ENCODE measurements at places on chromosomes 6 and 20.

- DNase-seq, result no peak
Observed at GRCh38 chr6:1737463-1738311, 128.0 kb downstream of the FOXC1 start.

DNA sequence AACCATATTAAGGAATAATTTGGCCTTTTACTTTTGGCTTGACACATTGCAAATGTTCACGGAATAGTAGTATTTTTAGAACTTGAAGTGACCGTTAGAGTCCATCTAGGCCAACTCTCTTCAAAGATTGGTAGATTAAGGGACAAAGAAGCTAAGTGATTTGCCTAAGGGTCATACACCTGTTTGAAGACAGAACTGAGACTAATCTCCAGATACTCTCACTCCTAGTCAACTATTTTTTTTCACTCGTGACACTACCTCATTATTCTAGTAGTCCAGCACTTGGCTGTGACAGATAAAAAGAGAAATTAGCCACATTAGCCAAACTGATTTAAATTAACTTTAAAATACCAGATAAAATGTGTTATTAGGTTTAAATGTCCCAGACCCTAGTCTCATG is 10.6 kb downstream of the ACSS2 start:
- no peak for DNase-seq

- no peak for DNase-seq
Observed at GRCh38 chr6:142819603-142820337, 125.2 kb downstream of the HIVEP2 start.

DNA sequence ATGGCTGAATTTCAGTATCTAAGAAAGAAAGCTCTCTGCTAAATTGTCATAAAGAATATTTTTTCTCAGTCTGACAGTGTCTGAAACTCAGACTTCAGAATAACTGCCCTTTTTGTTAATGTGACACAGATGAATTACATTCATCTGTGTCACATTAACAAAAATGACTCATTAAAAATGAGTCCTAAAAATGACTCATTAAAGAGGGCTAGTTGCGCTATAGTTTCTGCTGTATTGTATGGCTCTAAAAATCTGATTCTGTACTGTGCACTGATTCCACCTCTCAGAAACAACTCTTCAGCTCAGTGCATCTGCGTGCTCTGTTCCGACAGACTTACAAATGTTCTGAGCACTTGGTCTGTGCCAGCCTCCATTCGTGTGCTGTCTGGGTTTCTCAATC is 15.0 kb downstream of the RNF114 start:
- no peak for DNase-seq

DNA sequence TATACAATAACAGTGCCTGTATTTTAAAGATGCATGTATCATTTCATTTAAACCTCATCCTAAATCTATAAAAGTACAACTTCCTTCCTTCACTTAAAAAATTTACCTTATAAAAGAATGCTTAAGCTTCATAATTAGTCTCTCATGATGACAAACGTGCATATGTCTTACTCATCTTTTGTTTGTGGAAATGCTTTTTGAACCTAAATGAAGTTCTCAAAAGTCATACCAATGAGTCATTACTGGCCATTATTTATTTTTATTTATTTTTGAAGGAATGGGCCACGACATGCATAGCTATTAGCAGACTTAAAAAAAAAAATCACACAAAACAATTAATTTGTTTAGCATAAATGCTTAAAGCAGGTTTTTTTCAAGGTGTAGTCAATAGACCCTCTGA is 3.7 kb downstream of the TFB1M start:
- DNase-seq, result no peak

DNA sequence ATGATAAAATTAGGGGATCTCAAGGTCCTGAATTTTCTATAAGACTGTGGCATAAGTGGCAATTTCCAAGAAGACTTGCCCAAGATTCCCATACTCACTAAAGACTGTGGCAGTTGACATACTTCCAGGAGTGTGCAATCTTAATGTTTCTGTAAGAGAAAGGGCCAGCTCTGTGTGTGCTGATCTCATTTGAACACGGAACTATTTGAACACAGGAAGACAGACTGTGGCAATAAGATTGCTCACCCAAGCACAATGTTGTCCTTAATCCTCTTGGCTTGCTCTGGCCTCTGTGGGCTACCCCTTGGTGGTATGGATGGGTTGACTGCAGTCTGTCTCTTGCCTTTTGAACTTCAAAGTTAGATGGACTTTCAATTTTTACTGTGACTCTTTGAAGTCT is 151.4 kb downstream of the PHF3 start:
- no peak for DNase-seq

GRCh38 chr6:109048670-109049415 is 45.8 kb downstream of the SESN1 start:
- DNase-seq, result no peak

DNA sequence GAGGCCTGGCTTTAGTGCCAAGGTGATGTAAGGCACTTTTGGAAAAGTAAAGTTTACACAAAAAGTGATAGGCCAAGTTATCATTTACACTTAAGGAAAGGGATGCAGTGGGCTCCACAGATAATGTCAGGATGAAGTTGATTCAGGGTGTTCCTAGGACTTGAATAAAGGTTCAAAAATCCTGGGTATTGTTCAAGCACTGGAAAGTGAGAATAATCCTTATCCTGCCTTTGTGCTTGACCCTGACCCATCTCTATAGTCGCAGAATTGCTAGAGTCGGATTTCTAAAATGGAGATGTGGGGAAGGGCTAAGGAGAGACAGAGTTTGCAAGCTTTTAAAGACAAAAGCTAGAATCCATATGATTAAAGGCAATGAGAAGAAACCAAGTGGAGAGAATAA is 115.6 kb downstream of the TIAM2 start:
- no peak for DNase-seq

GRCh38 chr6:46940433-46941226 is 18.9 kb upstream of the ADGRF5 start:
- no peak for DNase-seq

DNA sequence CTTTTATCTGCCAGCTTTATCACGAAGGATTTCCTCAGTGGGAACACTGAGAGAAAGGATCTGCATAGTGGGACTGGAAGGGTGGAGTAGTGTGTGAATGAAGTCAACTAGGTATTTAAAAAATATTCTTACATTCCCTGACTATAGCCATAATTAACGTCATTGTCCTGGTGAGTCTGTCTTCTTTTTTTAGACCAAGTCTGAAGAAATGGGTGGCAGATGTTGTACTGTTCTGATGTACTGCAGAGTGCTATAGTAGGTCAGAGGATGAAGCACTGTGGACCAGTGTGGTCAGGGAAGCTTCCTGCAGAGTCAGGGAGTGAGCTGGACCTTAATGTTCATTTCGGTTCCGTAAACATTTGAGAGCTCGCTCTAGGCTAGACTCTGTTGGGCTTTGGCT is 11.9 kb downstream of the TULP4 start:
- DNase-seq, result no peak

- no peak for DNase-seq
Observed at GRCh38 chr20:10264166-10264558, 45.5 kb downstream of the SNAP25 start.

DNA sequence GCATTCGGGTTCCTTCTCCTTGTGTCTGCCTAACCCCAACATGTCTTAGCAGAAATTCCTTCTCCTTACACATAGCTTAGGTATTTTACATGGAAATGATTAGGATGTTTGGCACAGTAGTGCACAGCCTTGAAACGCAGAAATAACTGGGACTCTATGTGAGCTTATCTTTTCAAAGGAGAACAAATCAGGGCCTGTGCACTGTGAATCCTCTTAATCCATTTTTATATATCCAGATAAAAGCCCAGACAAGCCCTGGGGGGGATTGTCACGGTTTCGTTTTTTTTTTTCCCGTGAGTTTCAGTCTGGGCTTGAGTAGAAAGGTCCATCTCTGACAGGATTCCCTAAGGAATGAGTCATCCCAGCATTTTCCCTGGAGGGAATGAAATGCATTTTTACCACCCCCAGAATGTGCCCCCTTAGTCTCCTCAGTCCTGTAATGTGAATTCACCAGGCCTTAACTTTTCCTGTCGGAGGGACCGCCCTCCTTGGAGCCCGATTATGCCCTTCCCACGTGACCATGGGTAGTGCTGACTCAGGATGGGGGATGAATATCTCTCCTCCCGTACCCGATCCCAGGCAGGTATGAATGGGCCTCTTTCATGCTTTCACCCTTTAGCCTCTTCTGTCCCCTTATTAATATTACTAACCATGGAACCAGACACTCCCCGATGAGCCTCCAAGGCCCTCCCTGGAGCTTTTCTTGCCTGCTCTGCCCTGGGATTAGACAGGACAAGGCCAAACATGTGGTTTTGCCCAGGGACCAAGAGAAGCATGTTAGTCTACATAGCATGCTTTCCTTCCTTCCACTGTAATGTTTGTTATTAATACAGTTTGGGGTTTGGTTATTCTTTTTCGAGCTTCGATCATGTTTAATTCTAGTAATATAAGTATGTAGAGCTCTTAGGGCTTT is 23.9 kb upstream of the NAA20 start:
- no peak for DNase-seq

GRCh38 chr20:20489648-20490341 is 121.9 kb downstream of the INSM1 start:
- no peak for DNase-seq

DNA sequence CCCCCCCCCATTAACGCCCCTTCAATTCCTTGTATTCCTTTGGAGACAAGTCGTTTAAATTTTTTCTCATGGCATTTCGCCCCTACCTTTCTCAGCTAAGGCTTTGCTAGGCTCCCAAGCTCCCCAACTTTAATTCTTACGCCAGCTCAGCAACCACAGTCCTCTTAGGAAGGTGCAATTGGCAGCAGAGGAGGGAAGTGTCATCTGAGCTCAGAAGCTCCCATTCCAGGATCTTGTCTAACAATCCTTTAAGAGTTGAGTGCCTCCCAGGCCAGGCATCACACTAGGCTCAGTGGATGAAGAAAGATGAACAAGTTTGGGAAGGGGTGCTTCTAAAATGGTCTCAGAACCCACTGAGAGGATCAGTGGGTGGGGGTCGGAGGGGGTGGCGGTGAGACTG is 131.2 kb upstream of the AKAP12 start:
- no peak for DNase-seq

- DNase-seq, result no peak
Observed at GRCh38 chr20:49446808-49447207, 35.7 kb downstream of the KCNB1 start.

DNA sequence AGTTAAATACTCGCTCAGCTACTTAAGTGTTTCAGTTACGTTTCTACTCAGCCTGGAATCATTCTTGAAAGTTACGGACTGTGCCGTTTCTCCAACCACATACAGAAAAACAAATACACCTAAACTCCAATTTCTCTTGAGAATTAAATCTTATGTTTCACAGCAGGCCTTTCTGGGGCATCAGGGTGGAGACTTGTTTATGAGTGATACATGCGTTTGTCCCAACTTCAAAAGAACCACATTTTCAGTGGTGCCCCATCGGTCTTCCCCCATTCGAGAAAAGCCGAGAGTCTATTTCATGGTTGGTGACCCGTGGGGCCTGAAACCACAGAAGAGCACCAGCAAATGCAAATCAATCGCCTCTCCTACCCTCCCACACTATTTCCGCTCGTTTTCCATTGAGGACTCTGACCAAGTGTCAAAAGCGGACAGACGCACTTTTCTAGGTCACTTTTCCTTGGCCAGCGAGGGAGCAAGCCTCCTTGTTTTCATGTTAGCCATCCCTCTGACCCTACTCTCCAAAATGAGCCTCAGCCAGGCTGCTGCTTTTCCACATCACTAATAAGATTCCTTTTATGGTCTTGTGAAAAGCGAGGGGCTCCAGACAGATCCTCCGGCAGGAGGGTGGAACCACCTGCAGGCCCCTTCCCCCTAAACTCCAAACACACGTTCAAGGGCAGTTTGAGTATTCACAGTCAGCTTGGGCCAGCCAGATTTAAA is 3.1 kb downstream of the JAG1 start:
- no peak for DNase-seq

- no peak for DNase-seq
Observed at GRCh38 chr6:143601504-143601903, 76.3 kb upstream of the PHACTR2 start.

DNA sequence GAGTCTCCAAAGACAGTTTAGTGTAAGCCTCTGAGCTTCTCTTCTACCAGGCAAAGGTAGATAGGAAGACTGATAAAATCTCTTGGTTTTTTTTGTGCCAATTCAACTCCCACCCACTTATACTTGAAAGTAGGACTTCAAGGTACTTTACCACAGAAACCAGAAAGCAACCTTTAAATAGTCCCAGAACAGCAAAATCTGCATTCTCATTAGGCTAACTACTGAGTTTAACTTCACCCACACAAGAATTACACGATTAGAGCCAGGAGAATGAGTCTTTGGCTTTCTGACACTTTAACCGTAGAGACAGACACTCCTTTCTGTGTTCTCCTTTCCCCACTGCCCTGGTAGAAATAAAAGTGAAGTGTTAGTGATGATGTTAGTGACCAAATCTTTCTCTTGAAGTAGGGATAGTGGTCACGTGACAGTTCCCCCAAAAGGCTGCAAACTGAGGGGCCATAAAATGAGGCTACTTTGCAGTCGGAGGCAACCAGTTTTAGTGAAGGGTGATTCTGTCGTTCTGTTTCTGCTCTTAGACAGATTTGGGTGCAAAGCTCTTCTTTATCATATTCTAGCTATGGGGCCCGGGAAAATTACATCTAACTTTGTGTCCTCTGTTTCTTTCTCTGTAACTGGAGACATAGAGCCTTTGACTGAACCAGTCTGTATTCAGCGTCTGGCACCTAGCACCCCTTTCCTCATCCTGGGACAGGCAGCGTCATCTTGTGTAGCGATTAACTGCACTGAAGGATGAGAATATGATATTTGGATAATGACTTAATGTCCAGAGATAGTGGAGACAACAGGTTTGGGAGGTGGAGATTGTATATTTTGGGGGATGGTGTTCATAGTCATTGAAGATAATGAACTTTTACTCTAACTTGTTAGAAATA is 206.4 kb upstream of the CITED2 start:
- no peak for DNase-seq

- no peak for DNase-seq
Observed at GRCh38 chr20:39849171-39849570, 839.9 kb downstream of the MAFB start.

GRCh38 chr6:42745083-42745639 is 742 bp downstream of the TBCC start:
- peak; percentile 80 for DNase-seq

GRCh38 chr6:35955071-35955470 is 34.2 kb upstream of the SRPK1 start:
- no peak for DNase-seq

- DNase-seq, result no peak
Observed at GRCh38 chr20:33561692-33562601, 72.1 kb downstream of the CBFA2T2 start.

DNA sequence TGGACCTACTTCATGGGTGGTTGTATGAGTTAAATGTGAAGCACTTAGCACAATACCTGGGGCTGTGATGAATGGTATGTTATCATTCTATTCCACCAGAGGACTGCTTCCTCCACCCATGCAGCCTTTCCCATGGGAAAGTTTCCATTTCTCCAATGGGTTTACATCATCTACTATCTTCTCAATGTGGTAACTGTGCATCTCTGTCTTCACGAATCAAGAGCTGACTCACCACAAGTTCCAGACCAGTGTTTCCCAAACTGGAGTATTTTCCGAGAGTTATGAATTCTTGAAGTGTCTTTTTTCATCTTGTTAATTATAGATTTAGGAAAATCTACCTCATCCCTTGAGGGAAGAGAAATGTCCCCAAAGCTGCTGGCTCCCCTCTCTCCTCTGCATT is 182.8 kb downstream of the UNC5CL start:
- DNase-seq, result no peak

Measured in natural killer cell treated with Interleukin-12 subunit alpha and Interleukin-12 subunit beta and Interleukin-15 and Interleukin-18, amount 100 ng/mL, for 72 hours (primary cell).